ENCODE measurements at places on chromosomes 11 and 22. TPM values are rescaled to one million over a fixed set of nuclear protein-coding genes. Genes with fewer than 3 reads are reported as not detected.

GRCh38 chr11:32616903-32617302, 33.3 kb downstream of the EIF3M start:
- no peak for DNase-seq

DNA sequence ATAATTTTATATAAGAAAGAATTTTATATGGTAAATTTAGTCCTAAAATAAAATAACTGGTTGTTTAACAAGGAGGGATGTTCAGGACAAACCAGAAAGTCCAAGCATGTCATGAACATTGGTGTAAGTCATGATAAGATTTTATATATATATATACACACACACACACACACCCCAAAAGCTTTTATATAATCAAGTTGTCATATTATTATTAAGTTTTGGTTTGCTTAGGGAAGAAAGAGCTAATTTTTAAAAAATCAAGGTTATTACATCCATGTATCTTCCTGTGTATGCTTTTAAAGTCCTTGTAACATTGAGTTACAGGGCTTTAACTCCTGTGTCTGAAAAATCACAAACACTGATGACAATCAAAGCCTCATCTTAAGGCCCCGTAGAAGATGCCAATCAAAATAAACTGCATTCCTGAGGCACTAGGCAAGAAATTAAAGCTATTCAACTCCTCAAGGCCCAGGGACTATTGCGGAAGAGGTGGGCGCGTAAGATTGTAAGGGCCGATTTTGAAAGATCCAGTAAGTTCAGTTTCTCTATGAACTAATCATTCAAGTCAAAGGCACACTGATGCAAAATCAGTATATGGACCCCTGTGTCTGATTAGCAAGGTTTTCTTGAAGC, 16.8 kb downstream of the APOL6 start:
- DNase-seq, result no peak

DNA sequence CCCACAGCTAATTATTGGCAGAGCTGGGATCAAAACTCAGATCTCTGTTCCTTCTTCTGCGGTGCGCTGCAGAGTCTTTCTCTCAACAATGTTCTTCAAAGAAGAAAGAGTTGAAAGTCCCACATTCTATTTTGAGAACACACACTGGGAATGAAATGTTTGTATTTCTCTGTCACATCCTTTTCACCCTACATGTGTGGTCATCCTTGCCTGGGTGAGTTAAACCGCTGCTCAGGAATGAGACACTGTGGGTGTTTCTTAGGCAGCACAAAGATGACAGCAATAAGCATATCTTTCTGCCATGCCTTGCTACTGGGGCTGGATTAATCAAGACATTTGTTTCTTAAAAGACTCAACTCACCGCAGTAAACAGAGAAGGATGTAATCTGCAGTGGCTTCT, 222.6 kb downstream of the LARGE1 start:
- no peak for DNase-seq

GRCh38 chr11:1303973-1304372, 5.5 kb downstream of the TOLLIP start:
- DNase-seq, result no peak

TRPM5 gene
- total RNA-seq, result not detected

SLC5A1 gene
- not detected for total RNA-seq

GRCh38 chr11:119303227-119303718, 13.7 kb downstream of the MCAM start:
- DNase-seq, result no peak

GRCh38 chr11:36635066-36635862, 37.2 kb upstream of the RAG2 start:
- no peak for DNase-seq

DNA sequence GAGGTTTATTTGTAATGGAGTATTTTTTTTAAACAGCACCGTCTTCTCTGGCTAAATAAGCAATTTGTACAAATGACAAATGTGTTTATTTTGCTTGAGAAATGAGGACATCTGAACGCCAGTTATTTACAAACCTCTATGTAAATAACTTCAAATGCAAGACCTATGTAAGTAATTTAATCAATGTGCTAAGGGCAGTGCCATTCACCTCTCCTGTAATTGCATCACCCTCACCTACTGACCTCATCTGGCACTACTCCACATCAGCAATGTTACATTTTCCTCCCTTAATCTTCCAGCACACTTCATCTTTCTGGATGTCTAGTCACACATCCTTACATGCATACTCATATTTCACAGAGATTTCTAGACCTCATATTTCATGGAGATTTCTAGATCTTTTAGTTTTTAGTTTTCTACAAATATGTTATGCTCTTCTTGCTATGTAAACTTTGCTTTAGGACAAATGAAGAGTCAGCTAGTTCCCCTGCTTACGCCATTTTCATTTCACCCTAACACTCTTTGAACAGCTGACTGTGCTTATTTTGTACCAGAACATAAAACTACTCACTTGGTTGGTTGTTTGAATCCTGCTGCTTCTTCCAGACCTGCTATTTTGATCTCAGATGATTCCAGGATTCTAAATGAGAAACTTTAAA, 238.6 kb downstream of the GRM5 start:
- DNase-seq, result no peak

All from pulmonary artery endothelial cell (primary cell).